Left renal cortex interstitium (tissue), 4 donors: ENCODE measurements at places on chromosomes 11 and 22. TPM values are rescaled to one million over a fixed set of nuclear protein-coding genes. Genes with fewer than 3 reads are reported as not detected.

DNA sequence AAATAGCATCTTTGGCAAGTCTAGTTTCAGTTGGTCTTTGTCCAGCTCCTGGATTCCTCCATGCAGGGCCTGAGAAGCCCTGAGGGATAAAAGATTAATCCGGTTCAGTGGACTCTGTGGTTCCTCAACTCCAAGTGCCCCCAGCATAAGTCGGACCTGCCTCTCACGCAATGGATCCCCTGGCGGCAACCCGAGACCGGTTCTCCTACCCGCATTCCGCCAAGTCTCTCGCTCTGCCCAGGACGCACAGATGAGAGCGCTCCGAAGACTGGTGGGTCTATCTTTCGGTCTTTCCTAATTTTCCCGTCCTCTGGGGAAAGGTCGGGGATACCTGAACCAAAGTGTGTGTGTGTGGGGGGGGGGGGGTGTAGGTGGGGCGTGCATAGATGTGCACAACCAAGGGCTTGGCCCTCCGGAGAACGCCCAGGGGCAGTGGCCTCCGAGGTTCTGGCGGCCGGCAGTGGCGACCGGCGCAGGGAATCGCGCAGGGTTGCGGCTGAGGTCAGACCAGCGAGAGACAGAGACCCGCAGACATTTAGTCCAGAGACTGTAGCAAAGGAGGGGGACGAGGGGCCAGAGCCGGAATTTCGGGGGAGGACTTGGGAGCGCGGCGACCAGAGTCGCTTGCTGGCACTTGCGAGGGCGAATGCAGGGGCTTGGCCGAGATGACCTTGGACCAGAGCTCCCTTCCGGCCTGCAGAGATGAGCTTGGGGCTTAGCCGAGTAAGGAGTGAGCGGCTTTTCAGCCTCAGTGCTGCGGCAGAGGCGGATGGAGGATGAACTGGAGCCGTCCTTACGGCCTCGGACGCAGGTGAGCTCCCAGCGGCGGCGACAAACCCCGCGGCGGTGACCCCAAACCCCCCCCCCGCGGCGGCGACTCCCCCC is 712 bp upstream of the SLC2A11 start:
- no peak for DNase-seq

DNA sequence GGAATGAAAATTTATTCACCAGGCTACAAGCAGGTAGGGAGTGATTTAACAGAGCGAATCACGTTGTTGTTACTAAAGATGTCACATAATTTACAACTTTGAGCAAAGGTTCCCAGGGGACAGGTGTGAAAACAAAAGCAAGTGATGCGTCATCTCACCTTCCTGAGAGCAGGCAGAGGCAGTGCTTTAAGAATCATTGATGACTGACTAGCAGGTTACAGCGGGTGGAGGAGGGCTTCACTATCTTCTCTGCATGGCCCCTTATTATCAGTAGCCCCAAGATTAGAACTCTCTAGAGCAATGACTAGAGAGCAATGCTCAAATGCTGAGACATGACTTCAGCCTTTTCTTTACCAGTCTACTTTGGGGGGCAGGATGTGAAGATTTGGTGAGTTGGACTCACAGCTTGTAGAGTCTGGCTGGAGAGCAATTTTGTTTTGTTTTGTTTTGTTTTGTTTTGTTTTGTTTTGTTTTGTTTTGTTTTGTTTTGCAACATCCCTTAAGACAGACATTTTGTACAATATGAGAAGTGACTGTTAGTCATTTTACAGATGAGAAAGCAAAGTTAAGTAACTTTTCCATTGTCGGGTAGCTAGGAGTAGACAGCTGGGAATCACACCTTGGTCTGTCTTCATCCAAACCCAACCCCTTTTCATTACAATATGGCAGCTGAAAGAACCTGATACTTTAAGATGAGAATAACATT is 84.8 kb downstream of the SLC1A2 start:
- no peak for DNase-seq

GRCh38 chr11:74471668-74472429 is 4.5 kb upstream of the KCNE3 start:
- no peak for DNase-seq

DNA sequence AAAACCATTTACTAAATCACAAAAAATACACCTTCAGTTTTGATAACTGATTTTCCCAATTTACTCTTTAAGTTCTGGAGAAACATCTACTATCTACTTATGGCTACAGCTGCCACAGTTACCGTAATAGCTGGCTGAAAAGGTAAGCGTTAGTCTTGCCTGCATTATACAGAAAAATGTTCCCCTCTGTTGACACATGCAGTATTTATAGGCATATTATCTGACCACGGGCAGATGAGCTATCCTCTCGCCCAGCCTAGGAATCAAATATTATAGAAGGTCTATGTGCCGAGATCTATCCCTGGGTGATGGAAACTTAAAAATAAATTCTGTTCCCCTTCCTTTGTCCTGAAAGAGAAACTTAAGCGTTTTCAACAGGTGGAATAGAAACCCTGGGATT is 283.8 kb downstream of the CADM1 start:
- DNase-seq = no peak

DNA sequence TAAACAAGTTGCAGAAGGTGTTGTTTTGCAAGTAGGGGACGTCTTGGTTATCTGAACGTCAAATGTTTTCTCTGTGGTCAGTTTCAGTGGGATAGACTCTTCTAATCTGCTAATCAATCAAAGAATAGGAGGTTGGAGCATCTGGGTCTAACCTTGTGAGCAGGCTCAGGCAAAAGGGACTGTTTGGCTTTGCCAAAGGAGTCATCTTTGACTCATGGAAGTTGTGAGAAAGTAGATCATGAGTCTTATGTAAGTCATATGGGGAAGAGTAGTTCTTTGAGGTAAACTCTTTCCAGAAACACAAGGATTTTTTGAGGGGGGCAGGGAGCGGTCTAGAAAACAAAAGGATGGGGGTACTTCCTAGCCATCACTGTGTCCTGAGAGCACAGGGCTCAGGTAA is 27.1 kb upstream of the TOP3B start:
- no peak for DNase-seq

DNA sequence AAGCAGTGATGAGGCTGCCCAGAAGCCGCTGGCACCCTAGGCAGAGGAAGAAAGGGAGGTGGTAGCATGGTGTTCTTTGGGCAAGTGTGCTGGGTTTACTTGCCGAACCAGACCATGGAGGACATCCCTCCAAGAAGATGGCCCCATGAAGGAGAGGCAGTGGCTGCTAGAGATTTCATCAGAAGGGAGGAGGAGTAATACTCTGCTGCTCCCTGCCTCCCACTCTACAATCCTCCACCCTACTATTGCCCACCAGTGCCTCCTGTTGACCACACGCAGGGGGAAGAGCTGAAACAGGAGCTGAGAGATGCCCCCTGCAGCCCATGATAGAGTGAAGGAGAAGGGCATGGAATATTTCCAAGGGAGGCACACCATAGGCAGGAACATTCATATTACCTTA is 51.0 kb upstream of the PRSS23 start:
- no peak for DNase-seq

The PDGFB gene
- 13.0 TPM for polyA plus RNA-seq

The SVIP gene
- polyA plus RNA-seq = 45.9 TPM

The CLDN5 gene
- 30.8 TPM for polyA plus RNA-seq
